ENCODE measurements at places on chromosomes 6 and 20. TPM values are rescaled to one million over a fixed set of nuclear protein-coding genes. Genes with fewer than 3 reads are reported as not detected.
A peak's percentile ranks its signal among the peaks of the same experiment; 100 is the strongest.

DNA sequence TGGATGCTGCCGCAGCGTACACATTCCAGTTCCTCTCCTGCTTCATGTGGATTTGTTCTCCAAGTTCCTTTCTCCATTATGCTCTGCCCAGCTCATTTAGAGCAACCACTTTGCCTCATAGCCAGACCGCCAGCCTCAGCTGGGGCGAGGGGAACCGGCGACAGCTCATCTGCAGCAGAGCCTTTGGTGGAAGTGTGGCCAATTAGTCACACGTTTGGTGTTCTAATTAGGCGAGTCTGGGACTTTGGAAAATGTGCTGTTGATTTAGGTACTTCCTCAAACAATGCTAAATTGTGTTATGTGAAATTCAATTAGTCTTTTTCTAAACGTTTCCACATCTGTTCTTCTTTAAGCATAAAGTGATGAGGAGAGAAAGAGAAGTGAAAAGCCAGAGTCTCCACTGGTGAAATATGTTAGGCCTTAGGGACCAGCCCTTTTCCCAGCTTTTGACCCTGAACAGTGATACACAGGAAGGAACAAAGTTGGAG lies 217.9 kb downstream of the TBX18 start:
- ATAC-seq: no peak

The BACH2 gene
- 10.4 TPM for total RNA-seq

GRCh38 chr6:41777551-41778285 lies 2.0 kb downstream of the FRS3 start:
- no peak for ATAC-seq

GRCh38 chr20:46021361-46022359 lies 7.4 kb upstream of the SLC12A5 start:
- ATAC-seq: no peak

The PXDC1 gene
- 147 TPM for total RNA-seq

The RAMACL gene
- total RNA-seq: 2.5 TPM

The SPAG4 gene
- total RNA-seq: 3.5 TPM

The CTAGE9 gene
- total RNA-seq: not detected

DNA sequence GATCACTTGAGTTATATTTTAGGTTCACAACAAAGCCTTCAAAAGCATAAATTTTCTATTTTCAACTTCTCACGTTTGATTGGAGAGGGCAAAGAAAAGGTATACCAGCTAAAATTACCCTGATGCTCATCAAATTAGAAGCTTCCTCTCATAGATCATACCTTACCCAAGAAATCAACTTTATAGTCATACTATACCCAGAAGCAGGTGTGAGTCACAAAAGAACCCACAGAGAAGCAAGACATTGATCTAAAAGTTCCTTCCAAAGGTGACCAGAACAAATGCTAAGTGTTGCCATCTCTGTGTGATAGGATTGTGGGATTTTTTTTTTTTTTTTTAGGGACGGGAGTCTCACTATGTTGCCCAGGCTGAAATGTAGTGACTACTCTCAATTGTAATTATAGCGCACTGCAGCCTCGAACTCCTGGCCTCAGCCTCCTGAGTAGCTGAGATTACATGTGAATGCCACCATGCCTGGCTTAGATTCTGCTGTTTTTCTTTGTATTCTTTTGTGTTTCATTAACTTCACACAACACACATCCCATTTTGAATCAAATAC lies 3.3 kb downstream of the EIF2S2 start:
- ATAC-seq: no peak

- no peak for ATAC-seq
Observed at GRCh38 chr6:150266963-150267685, 101.7 kb upstream of the IYD start.

DNA sequence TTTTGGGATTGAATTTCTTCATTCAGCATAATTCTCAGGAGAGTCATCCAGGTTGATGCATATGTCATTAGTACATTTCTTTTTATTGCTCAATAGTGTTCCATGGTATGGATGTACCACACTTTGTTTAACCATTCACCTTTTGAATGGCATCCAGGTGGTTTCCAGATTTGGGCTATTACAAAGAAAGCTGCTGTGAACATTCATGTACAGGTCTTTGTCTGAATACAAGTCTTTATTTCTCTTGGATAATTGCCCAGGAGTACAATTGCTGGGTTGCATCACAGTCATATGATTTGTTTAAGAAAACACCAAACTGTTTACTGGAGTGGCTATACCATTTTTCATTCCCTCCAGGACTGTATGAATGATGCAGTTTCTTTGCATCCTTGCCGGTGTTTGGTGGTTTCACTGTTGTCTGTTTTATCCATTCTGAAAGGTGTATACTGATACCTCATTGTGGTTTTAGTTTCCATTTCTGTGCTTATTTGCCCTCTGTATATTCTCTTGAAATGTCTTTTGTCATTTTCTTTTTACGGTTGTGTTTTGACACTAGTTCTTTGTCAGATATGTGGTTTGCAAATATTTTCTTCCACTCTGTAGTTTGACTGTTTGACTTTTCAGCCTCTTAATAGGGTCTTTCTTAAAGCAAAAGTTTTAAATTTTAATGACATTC lies 8.8 kb downstream of the CDKAL1 start:
- ATAC-seq: no peak

DNA sequence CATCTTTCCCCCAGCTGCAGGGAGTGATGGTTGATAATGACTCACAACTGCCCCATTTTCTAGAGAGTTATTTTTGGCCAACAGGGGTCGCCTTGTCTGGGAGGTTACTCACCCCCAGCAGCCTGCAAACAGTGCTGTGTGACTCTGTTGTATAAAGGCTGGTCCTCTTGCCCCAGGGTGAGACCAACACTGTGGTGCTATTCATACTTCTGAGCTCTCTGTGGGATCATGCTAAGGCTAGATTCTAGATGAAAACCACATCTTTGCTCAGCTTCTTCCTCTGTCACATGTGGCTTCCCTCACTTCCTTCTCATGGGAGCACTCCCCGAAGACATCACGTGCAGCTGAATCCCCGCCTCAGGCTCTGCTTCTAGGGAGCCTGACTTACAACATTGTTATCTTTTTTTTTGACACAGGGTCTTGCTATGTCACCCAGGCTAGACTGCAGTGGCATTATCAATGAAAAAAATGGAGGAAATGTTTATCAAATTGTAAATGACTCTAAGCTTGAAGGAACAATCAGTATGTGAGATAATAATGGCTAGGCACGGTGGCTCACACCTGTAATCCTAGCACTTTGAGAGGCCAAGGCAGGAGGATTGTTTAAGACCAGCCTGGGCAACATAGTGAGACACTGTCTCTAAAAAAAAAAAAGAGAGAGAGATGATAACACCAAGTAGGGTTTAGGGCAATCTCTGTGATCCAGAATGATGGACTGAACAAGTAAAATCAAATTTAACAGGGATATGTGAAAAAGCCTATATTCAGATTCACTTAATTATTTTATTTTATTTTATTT lies 55.7 kb upstream of the SLC23A2 start:
- ATAC-seq: peak; percentile 48

GRCh38 chr6:80639181-80639629 lies 532.7 kb downstream of the BCKDHB start:
- no peak for ATAC-seq

GRCh38 chr6:106159531-106159940 lies 73.4 kb downstream of the PRDM1 start:
- ATAC-seq: no peak

DNA sequence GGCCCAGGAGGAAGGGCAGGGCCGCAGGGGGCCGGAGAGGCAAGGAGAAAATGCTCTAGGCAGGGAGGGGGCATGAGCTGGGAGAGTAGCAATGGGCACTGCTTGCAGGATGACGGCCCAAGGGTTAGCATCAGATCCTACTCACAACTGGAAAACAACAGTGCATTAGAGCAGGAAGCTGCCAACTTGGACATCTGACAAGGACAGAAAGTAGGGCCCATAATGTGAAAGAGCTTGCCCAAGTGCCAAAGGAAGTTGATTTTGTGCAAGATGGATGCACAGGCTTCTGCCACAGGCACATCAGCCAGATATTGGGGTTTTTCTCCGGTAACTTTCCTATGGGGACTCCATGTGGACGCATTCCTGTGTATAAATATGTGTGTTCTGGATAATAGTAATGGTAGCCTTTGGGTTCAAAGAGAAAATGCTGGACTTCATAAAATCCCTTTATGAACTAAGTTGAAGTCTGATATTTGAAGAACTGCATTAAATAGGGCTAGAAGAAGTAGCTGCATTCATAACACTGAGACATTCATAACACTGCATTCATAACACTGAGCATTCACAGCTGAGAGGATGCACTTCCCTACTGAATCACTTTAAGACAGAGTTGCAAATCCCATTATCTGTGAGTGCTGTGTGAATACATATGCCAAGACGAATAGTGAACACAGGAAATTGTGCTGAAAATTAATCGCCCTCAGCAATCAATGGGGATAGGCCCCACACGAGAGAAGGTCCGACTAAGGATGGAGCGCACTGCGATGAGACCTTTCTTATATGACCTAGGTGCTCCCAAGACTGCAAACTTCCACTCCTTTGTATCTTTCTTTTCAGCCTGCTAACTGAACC lies 235.6 kb upstream of the PRDM1 start:
- no peak for ATAC-seq

DNA sequence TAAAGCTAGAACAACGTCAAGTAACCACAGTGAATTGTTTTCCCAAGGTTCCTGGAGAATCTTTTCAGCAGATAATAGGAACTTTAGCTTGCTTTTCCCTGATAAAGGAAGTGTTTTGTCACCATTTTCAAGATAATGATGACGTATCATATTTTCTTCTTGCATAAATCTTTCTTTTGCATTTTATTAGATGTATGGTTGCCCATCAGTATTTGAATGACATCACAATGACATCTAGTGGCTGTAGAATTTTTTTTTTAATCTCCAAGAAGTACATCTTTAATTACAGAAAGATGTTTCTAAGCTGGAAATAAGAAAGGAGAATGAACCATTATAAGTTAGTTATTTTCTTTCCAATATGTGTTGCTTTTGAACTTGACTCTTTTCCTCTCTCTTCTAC lies 83.0 kb downstream of the CENPW start:
- ATAC-seq: no peak

DNA sequence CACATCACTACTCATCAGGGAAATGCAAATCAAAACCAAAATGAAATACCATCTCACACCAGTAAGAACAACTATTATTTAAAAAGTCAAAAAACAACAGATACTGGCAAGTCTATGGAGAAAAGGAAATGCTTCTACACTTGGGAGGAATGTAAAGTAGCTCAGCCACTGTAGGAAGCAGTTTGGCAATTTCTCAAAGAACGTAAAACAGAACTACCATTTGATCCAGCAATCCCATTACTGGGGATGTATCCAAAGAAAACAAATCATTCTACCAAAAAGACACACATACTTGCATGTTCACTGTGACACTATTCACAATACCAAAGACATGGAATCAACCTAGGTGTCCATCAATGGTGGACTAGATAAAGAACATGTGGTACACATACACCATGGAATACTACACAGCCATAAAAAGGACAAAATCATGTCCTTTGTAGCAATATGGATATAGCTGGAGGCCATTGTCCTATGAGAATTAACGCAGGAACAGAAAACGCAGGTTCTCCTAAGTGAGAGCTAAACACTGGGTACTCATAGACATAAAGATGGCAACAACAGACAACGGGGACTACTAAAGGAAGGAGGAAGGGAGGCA lies 260.4 kb downstream of the RNGTT start:
- no peak for ATAC-seq

- ATAC-seq: no peak
Observed at GRCh38 chr20:8867038-8867740, 201.7 kb upstream of the PLCB4 start.

GRCh38 chr6:44073612-44074438 lies 53.4 kb downstream of the MRPL14 start:
- ATAC-seq: peak; percentile 8

GRCh38 chr6:131636880-131637792 lies at the start of gene ENPP3:
Gene ENPP3, plus strand, starts transcription at chr6:131637302. Its CDS starts 83 bp downstream, at chr6:131637385.
- no peak for ATAC-seq

Measured in gastroesophageal sphincter (tissue), 4 donors.